Thoracic aorta (tissue), 2 donors: ENCODE measurements at places on chromosomes 1 and 21. TPM values are rescaled to one million over a fixed set of nuclear protein-coding genes. Genes with fewer than 3 reads are reported as not detected.

The CD1D gene
- 1.9 TPM for total RNA-seq

The SAMSN1 gene
- 20.5 TPM for total RNA-seq

The NFIA gene
- total RNA-seq = 118 TPM

The SMG7 gene
- 41.9 TPM for total RNA-seq

The ETV3L gene
- total RNA-seq = not detected

The GPR89A gene
- total RNA-seq = 59.2 TPM

The ADARB1 gene
- total RNA-seq = 124 TPM

The TNNI3K gene
- 9.7 TPM for total RNA-seq

- DNase-seq = no peak
These were observed 139.2 kb downstream of the ETS2 start for GRCh38 chr21:38944903-38945302.

- no peak for DNase-seq
These were observed 5.5 kb downstream of the SMPDL3B start for GRCh38 chr1:27940297-27940696.

DNA sequence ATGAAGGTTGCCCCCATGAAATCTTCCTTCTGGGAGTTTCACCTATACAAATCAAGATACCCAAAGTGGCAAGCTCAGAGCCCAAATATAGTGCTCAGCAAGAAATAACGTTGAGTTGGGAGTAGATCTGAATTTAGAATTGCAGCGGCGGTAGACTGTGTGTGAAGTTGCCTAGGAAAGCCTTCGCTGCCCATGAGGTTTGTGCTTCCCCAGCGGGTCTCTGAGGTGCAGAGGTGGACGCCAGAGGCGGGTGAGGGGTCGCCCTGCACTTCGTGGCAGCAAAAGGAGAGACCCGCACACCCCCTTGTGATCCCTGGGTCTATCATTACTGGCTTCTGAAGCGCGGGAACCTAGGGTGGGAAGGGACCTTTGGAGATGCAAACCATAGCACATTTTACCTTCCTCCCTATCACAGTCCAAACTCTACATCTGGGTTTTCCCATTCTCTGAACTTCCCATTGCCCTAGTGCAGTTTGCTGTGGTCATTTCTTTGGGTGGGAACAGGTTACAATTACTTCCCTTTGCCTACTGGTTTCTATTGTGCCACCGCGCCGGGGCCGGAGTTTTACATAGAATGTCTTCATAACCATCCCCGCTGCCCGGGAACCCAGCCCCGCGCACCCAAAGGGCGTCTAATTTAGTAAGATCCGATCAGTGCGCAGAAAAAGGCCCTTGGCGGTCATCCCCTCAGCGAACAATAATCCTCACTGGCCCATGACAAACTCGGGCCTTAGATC lies 5.2 kb downstream of the TBX15 start:
- no peak for DNase-seq

- DNase-seq = no peak
These were observed 3.4 kb downstream of the TAGLN2 start for GRCh38 chr1:159921700-159922504.

GRCh38 chr1:113416496-113416895 lies 26.2 kb downstream of the MAGI3 start:
- DNase-seq = no peak

- peak; percentile 57 for DNase-seq
These were observed 2.3 kb upstream of the RUNX1 start for GRCh38 chr21:35051287-35051818.

DNA sequence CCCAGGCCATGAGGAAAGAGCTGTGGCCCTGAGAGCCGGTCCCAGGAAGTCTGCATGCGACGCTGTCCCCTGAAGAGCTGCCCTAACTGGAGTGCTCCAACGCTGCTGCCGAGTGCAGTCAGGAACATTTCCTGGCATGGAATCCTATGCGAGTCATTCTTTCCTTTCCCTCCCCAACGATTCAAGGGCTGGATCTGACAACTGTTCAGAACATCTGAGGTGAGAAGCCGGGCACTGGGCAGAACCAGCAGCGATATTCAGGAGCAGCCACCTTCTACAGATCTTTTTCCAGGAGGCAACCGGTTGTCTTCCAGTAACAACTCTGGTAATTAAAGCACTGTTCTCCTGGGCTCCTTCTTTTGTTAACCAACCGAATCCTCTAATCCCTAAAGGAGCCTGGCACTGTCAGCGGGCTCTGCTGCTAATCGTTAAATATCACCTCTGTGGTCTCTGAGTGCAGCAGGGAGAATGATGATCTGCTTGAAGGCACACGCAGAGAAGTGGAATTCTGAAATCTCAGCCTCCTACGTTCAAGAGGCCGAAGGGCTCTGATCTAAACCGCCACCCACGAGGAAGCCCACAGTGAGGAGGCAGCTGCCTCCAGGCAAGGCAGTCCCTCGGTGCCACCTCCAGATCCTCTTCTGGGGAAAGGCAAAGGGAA lies 55.8 kb downstream of the SLC45A1 start:
- DNase-seq = no peak
